ENCODE measurements at places on chromosomes 4 and X.

- DNase-seq = no peak
Observed at GRCh38 chr4:150961566-150961965, 53.5 kb downstream of the LRBA start.

DNA sequence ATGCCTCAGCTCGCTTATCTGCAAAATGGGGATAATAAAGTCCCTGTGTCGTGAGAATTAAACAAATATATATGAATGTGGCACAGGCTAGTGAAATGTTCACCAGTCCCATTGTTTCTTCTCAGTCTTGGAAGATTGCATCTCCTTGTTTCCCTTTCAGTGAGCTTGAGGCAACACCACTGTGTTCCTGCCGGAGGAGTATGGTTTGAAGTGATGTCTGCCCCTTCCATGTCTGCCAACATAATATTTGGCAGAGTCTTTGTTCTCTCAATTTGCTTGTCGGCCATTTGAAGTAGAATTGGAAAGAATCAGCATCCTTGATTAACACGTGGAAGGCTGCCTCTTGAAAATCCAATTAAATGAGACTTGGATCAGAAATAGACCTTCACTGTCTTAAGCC lies 1088.5 kb upstream of the INTU start:
- DNase-seq = no peak

GRCh38 chrX:17053502-17053901 lies 107.0 kb downstream of the REPS2 start:
- no peak for DNase-seq

DNA sequence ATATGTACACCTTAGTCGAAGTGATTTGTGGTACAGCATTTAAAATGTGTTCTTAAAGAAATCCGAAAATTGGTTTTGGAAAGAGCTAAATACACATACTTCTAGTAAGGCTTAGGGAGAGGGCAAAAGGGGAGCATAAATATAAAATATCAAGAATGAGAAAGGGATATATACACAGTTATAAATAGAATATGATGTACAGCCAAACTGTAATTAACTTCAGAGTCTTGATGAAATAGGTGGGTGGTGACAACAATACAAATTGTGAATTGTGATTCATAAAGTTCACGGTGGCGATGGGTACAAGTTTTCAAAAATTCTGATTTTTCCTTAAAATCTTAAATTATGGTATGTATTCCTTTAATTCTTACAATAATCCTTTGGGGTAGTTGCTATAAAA lies 62.2 kb downstream of the KDM6A start:
- DNase-seq = no peak

GRCh38 chrX:8870411-8870810 lies 69.2 kb upstream of the FAM9A start:
- no peak for DNase-seq

GRCh38 chrX:38939067-38939466 lies 137.8 kb downstream of the MID1IP1 start:
- DNase-seq = no peak

DNA sequence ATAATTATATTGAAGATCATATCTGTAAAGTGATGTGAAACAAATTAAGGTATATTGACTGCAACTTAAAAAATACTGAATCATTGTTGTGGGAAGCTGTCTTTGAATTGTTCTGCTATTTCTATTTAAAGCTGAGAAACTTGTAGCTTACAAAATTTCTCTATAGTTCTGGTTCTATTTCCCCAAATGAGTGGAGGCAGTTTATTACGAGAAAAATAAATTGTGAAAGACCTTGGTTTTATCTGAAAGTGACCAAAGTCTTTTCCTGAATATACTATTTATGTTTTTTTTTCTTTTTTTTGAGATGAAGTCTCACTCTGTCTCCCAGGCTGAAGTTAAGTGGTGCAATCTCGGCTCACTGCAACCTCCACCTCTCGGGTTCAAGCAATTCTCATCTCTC lies 165.4 kb downstream of the SH3BGRL start:
- DNase-seq = no peak

GRCh38 chrX:41556958-41557357 lies 109.8 kb downstream of the NYX start:
- DNase-seq = peak; percentile 67

- DNase-seq = no peak
Observed at GRCh38 chr4:152588869-152589268, 53.0 kb upstream of the FBXW7 start.

DNA sequence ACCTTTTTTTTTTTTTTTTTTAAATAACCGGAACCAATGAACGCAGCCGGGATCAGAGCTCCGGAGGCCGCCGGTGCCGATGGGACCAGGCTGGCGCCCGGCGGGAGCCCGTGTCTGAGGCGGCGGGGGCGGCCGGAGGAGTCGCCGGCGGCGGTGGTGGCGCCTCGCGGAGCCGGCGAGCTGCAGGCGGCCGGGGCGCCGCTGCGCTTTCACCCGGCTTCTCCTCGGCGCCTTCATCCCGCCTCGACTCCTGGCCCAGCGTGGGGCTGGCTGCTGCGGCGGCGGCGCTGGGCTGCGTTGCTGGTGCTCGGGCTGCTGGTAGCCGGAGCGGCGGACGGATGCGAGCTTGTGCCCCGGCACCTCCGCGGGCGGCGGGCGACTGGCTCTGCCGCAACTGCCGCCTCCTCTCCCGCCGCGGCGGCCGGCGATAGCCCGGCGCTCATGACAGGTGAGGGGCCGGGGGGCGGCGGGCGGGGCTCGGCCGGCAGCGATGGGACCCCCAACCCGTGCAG lies 337 bp downstream of the STIM2 start:
- peak; percentile 43 for DNase-seq

DNA sequence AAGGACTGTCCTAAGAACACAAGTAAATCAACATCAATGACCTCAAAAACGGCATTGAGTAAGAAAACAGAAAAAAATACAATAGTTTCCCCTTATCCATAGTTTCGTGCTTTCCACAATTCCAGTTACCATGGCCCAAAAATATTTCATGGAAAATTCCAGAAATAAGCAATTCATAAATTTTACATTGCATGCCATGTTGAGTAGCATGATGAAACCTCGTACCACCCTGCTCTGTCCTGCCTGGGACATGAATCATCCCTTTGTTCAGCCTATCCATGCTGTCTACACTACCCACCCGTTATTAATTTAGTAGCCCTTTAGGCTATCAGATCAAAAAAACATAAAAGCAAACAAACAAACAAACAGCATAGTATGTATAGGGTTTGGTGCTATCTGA lies 51.1 kb downstream of the KLF3 start:
- no peak for DNase-seq

- no peak for DNase-seq
Observed at GRCh38 chr4:39308611-39309010, 57.6 kb downstream of the RFC1 start.

DNA sequence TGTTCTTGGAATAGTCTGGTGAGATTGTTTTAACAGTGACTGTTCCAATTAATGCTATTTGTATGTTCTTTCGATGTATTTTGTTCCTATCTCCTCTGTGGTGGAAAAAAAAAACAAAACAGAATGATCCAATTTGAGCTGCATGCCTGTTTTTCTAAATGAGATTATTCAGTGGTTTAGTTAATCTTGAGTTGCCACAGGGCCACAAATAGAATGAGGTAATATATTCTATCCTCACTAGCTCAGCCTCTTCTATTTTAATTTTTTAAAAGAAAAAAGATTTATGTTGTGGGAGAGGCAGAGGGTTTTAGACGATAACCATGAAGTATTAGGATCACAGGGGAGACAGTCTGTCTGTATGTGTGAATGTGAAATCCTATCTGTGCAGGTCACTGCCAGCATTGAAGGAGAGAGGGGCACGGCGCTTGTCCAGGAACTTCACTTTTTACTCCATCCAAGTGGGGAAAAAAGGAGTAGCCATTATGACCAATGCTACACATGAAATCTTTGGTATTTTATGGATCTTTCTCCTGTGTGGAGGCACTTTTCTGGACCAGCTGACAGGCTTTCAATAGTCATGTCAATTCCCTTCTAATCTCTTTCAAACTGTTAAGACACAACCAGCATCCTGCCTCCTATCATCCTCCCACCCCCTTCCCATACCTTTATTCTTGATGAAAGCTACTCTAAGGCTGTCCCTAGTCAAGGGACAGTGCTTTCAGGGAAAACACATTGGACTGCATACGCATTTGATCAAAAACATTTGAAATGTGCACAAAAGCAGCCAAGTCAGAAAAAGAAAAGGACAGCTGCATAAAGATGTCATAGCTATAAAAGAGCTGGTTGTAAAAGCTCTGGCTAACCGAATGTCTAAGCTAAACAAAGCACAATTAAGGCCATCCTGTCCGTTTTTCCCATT lies 1063.8 kb upstream of the INTU start:
- DNase-seq = no peak

Measured in CD4-positive, alpha-beta T cell treated with Interleukin-4 for 4 hours (primary cell).